Frontal cortex (tissue), 4 donors: ENCODE measurements at places on chromosomes 7 and 10.

GRCh38 chr10:18306031-18306430 lies 165.8 kb downstream of the CACNB2 start:
- DNase-seq: no peak

DNA sequence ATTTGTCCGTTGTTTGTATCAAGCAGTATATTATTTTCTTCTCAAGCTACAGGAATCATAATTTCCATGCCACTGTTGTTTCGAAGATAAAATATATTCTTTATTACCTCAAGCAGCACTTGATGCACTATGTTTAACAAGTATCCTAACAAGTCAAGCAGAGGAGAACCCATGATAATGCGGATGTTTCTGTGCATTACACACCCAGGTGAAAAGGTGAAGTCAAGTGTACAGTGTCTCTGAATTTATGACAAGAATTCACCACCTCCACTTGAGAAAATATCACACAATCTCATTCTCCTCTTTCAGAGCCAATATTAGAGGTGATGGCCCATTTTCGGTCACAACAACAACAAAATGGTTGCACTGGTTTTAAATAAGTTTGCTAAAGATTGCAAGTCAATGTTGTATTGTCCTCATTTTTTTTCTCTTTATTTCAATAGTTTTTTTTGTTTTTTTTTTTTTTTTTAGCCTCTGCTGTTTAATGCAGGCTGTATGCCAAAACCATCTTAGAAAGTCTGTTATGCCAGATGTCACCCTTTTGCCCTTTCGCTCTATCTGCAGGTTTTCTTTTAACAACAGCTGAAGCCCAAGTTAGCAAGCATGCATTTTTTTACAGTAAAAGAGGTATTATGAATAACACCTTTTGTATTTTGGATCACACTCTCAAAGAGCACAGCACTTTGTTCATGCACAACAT lies 568.7 kb upstream of the LRRN3 start:
- no peak for DNase-seq

DNA sequence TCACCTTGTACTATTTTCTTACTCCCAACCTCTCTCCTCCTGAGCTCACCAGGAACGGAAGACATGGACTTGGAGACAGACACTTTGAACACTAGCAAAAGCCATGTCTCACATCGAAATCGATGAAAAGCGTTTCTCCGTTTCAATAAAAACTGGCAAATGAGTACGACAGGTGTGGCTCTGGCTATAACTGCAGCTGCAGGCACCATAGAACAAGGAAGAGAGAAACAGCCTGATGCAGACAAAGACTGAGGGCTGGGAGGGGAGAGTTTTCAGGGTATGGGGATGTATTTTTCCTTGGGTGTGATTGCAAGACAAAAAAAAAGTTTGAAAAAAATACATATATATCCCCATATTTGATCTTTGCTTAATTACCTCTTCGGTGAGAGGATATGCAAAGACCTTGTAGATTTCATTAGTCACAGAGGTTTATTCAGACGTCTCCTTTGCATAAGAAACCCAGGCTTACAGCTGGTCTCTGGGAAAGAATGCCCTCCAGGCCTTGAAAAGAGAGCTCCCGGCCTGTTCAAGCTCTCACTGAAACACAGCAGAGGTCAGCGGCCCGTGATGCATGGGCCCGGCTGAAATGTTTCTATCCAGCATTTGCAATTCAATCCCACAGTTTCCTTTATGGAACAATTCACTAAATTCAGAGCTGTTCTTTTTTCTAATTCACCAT lies 63.1 kb downstream of the TLL2 start:
- DNase-seq: no peak

- no peak for DNase-seq
These were observed 169.3 kb upstream of the PRSS1 start for GRCh38 chr7:142579946-142580345.

- no peak for DNase-seq
These were observed 6.4 kb downstream of the HOXA13 start for GRCh38 chr7:27193335-27194001.

GRCh38 chr10:9781666-9782065 lies 1236.0 kb upstream of the CELF2 start:
- no peak for DNase-seq

DNA sequence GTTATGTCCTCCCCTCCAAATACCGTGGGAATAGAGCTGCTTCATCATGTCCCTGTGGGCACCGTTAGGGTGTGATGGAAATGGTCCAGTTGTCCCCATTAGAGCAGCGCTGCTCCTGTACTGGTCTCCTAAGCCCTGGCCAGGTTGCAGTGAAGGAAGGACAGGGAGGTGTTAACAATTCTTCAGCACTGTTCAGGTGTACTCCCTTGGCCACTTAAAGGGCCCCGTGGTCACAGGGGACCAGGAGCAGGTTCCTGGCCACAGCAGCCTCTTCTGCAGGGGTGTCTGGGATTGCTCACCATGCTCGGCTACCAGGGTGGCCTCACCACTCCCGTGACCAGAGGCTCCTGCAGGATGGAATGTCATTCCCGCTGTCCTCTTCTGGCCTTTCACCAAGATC lies 65.8 kb downstream of the MINDY4 start:
- no peak for DNase-seq

- DNase-seq: no peak
These were observed 11.6 kb downstream of the CDNF start for GRCh38 chr10:14826076-14826829.

- no peak for DNase-seq
These were observed 158.1 kb upstream of the CHST15 start for GRCh38 chr10:124251317-124252065.

GRCh38 chr10:123496375-123496774 lies 169.8 kb upstream of the GPR26 start:
- DNase-seq: no peak

DNA sequence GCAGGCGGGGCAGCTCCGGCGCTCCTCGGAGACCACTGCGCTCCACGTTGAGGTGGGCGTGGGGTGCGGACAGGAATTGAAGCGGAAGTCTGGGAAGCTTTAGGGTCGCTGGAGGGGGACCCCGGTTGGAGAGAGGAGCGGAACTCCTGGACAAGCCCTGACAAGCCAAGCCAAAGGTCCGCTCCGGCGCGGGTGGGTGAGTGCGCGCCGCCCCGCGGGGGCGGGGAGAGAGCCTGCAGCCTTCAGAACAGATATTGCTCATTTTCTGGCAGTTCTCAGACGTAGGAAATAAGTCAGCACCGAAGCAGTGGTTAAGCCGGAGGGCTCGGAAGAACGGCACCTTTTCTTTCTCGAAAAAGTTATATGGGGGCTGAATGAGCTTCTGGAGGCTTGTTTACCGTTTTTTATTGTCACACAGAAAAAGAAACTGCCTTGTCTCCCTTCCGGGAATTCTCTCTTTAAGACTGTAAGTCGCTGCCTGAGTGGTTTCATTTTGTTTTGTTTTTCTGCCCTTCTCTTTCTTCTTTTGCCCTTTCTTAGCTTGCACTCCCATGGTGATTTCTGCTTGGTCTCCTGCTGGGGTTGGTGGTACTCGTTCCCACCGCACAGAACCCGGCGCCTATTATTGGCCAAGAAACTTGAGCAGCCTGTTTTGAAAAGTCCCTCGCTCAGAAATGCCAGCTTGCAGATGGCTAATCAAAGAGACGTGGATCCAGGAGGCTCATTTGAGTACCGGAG lies 732 bp downstream of the FAS start:
- peak; percentile 62 for DNase-seq
